ENCODE measurements at places on chromosomes 2 and 18.

DNA sequence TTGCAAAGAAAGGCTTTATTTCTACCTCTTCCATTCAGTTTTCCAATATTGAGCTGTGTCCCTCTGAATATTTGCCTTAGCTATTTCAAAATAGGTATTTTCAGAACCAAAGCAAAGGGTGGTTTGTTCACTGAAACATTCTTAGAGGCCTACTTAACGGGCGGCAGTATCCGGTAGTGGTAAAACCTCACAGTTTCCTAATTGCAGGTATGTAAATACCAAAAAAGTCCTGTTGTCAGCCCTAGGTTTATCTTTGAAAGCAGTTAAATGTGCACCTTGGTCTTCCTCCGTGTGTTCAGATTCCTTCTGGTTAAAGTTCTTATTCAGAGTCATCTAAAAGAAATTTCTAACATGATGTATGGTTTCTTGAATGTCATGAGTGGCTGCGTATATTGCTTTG lies 38.9 kb downstream of the CCNT2 start:
- no peak for DNase-seq

DNA sequence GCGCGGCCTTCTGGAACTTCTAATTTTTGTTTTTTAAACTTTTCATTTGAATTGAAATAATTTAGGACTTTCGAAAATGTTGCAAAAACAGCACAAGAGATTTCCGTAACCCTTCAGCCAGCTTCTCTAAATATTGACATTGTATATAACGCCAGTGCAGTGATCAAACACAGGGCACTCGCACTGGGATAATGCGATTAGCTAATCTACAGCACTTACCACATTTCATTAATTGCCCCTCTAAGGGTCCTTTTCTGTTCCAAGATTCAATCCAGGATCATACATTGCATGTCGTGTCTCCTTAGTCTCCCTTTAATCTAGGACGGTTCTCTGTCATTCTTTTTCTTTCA lies 343 bp upstream of the CD302 start:
- no peak for DNase-seq

DNA sequence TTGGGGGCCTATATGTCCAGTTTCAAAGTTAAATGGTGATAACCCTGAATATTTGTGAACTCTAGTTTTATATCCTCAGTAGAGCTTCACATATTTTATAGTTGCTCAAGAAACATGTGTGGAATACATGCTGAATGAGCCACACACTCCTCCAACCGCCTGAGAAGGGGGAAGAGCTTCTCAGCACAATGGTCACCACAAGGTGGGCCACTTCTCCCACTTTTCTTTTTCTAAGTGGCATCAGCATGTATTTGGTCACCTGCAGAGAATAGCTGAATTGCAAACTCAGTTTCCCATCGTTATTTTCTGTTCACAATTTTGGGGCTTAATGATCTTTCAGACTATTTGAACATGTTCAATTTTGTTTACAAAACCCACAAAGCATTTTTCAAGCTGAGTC lies 340.5 kb downstream of the PARD3B start:
- no peak for DNase-seq

GRCh38 chr2:69764286-69765095 lies 22.6 kb downstream of the ANXA4 start:
- DNase-seq = no peak

GRCh38 chr2:39981883-39982311 lies 202.8 kb upstream of the THUMPD2 start:
- no peak for DNase-seq

DNA sequence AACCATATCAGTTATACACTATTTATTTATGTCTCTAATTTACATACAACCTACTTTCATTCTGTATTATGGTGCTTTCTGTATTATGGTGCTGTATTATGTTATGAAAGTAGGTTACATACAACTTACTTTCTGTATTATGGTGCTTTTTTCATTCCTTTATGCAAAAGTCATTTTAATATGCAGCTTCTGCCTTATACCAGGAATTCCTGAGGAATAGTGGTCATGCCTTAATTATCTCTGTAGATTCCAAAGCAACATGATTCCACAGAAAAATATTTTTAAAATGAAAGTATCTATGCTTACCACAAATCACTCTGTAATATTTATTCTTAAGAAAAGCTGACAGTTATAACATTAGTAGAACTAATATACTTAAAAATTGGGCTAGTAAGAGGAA lies 922.0 kb upstream of the NRXN1 start:
- DNase-seq = no peak

- DNase-seq = no peak
These were observed 93.7 kb downstream of the RBMS1 start for GRCh38 chr2:160399880-160400279.

DNA sequence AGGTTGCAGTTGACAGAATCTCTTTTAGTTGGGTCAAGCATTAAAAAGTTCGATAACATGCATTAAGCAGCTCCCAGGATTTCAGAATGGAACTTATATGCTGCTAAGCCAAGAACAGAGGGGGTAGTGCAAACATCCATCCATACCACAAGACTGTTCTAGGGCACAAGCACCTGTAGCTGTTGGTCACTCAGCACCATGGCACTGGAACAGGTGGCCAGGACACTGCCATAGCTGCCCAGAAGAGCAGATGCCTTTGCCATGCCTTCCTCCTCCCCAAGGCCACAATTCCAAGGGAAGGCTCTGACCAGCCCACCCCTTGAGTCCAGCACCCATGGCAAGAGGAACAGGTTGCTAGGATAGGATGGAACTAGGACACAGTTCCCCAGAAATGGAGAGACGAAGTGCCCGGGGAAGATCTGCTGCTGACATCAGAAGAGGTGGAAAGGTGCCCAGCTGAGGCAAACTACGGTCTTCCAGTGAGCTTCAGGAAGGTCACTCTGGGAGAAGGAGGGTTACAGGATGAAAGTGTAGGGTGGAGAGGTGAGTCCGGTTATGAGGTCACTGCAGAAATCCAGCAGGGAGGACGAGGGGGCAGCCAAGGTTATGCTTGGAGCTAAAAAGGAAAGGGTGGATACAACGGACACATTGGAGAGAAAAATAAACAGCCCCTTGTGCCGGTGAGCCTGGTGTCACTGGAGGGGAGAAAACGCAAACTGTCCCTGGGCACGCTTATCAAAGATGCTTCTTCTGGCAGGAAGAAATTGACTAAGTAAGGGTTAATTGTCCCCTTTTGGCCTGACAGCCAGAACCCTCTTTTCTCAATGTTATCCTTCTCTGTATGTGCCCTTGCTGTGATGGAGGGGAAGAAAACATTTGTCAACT lies 41.9 kb downstream of the C1QL2 start:
- DNase-seq = no peak

GRCh38 chr2:6164986-6165747 lies 473.0 kb downstream of the SOX11 start:
- DNase-seq = no peak

- DNase-seq = no peak
These were observed 106.0 kb downstream of the OLA1 start for GRCh38 chr2:174142290-174142689.

- DNase-seq = no peak
These were observed 9.0 kb upstream of the BMP10 start for GRCh38 chr2:68880213-68880612.

GRCh38 chr18:68436485-68436884 lies 278.4 kb downstream of the TMX3 start:
- no peak for DNase-seq

DNA sequence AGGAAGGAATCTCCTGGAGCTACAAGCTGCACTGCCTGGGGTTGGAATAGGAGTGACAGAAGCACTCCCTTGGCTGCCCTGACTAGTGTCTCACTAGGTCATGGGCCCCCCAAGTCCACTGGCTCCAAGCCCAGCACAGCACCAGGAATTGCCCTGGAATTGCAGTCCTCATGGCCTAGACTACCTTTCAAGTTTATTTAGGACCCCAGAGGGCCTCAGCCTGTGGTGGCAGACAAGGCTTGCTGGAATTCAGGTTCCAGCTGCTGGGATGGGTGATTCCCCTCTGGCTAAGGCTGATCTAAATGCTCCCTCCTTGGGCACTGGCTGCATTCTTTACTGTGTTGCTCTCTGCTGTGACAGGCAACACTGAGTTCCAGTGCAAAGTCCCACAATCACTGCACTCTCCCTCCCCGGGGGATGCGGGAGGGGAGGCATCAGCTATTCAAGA lies 14.0 kb downstream of the STRADB start:
- no peak for DNase-seq

DNA sequence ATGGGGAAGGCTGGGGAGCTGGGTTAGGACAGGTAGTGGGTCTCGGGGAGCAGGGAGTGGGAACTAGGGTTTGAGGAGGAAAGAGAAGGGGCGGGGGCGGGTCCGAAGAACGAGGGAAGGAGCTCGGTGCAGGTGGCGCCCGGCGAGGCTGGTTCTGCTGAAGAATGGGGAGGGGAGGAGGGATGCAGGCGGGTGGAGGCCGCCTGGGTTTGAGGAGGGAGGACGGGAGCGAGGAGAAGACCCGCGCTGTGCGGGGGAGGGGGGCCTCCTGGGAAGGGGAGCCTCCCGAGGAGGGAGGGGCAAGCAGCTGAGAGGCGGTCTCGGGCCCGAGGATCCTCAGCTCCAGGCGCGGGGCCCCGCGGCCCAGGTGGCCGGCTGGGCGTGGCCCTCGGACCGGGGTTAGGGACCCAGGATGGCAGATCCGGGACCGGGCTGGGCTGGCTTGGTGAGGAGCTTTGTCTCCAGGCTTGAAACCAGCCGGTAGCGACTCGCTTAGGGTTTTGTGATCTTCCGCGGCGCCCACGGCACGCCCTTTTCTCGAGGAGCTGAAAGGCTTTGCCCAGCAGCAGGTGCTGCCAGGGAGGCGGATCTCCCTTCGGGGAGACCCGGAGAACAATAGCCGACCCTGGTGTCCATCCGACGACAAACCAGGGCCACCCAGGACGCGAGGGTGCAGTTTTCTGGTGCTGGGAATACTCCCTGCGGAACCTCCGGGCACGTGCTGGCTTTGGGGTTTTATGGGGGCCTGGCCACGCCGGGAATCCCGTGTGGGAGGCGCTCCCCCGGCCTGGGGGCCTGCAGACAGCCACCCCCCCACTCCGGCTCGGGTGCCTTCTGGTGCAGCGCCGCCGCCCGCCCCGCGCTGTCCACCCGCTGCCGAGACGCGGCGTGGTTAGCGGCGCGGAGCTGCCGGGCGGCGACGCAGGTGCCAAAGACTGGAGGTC lies 1.4 kb downstream of the DPYSL5 start:
- DNase-seq = no peak

DNA sequence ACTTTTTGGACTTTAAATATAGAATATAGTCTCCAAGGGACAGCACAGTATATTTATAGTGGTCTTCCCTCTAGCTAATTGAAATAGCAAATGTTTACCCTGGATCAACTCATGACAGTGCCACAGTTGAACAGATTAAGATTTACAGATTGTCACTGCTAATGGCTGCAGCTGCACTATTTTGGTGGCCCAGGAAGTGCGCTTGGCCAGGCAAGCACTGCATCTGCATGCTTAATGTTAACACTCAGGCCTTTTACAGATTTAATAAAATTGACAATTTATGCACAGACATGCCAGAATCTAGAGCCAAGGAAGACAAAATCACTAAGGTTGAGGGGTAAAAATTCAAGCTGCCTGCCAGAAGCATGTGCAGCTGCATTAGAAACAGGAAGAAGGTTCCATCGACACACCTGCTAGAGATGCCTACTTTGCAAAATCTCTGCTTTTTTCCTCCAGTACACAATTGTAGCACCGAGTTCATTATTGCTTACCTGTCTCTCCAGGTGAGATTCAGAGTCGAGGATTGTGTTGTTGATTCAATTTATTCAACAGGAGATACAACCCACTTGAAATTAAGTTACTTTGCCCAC lies 1042.3 kb upstream of the NRXN1 start:
- DNase-seq = no peak

- no peak for DNase-seq
These were observed 4.7 kb downstream of the ZEB2 start for GRCh38 chr2:144515099-144515695.

DNA sequence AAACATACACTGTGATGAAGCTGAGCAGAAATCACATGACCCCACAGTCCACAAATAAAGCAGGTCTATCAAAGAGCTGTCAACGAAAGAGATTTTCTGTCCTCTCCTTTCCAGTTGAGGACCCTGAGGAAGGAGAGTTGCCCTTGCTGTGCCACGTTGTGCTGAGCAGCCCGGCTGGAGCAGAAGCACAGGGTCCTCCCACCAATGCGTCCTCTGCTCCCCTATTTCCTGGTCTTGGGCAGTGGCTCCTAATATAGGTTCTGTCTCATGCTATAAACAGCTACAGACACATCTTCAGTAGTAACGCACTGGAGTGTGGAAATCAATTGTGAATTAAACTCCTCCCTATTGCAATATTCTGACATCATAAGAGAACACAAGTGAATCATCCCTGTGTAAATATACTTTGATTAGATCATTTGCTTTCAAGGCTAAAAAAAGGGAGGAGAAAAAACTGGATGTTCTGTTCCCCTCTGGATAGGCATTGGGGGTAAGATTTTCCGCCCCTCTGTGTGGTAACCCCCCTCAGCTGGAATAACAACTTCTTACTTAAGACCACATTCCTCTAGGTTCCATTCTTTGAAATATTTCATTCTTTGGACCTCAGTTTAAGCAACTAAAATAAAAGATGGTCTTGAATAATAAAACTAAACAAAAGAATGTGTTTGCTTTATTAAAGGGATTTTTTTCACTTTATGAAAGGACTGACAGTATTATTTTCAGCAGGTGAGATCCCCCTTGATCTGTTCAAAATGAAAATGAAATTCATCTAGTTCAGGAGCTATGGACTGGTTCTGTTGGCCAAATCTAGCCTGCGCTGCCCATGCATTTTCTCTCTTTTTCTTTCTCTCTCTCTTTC lies 8.3 kb upstream of the RHOB start:
- no peak for DNase-seq

- no peak for DNase-seq
These were observed 49.9 kb downstream of the TCF7L1 start for GRCh38 chr2:85183076-85183475.

DNA sequence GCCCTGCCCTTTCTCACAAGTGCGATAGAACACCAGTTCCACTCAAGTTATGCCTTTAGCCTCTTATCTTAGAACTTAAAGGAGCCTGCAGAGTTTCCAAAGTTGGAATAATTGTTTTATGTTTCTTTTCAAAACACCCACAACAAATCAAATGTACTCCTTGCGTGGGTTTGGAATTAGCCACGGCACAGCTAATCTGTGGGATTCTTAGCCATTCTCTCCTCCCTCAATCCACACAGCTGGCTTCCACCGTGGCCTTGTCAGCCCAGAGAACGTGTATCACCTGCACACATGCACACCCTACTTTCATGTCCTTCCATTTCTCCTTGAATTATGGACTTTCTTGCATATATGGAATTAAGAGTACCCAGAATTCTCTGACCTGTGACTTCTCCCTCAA lies 135.1 kb upstream of the LTBP1 start:
- DNase-seq = no peak

GRCh38 chr2:105796791-105797190 lies 52.1 kb downstream of the NCK2 start:
- no peak for DNase-seq

DNA sequence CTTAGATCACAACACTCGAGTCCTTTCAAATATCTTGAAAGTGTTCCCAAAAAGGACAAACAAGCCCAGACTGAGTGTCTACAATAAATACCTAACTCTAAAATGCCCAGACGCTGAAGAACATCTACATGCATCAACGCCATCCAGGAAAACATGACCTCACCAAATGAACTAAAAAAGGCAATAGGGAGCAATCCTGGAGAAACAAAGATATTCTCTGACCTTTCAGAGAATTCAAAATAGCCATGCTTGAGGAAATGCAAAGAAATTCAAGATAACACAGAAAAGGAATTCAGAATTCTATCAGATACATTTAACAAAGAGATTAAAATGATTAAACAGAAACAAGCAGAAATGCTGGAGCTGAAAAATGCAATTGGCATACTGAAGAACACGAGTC lies 61.2 kb upstream of the CHN1 start:
- no peak for DNase-seq

- DNase-seq = no peak
These were observed 626.5 kb downstream of the ZEB2 start for GRCh38 chr2:143893371-143893770.
